ENCODE measurements at places on chromosomes 1 and 21. TPM values are rescaled to one million over a fixed set of nuclear protein-coding genes. Genes with fewer than 3 reads are reported as not detected.
A peak's percentile ranks its signal among the peaks of the same experiment; 100 is the strongest.

GRCh38 chr1:165075725-165076370 lies 280.7 kb downstream of the LMX1A start:
- H3K4me1 ChIP-seq = no peaks in the 10 kb centered on the region
- H3K27me3 ChIP-seq = no peaks in the 10 kb centered on the region
- H3K36me3 ChIP-seq = no peaks in the 10 kb centered on the region

The TNFRSF18 gene
- 1.0 TPM for polyA plus RNA-seq

DNA sequence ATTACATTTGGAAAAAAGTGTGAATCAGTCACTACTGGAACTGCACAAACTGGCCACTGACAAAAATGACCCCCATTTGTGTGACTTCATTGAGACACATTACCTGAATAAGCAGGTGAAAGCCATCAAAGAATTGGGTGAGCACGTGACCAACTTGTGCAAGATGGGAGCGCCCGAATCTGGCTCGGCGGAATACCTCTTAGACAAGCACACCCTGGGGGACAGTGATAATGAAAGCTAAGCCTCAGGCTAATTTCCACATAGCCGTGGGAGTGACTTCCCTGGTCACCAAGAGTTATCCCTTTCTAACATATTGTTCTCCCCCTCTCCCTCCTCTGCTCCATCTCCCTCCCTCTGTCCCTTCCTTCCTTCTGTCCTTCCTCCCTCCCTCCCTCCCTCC lies 47.7 kb upstream of the RHOU start:
- no peak for DNase-seq
- H3K27me3 ChIP-seq = peaks cover 13% of the 10 kb centered on the region
- H3K36me3 ChIP-seq = no peaks in the 10 kb centered on the region
- no peak overlapping the region for H3K27ac ChIP-seq

The CELA2A gene
- not detected for polyA plus RNA-seq

DNA sequence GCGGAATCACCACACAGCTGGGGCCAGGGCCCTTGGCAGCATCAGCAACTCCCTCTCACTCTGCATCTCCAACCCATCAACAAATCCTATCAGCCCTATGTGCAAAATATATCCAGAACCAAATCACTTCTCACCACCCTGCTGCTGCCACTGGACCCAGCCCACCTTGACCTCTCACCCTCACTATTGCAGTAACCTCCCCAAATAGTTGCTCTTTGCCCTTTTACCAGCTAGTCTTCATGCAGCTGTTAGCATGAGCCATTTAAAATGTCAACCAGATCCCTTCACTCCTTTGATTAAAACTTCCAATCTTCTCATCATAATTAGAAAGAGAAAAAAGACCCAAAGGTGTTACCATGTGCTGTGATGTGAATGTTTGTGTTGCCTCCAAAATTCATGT lies 155.7 kb upstream of the IRF2BP2 start:
- H3K27me3 ChIP-seq = no peaks in the 10 kb centered on the region
- no peak overlapping the region for H3K27ac ChIP-seq
- no peaks in the 10 kb centered on the region for H3K36me3 ChIP-seq
- H3K4me3 ChIP-seq = no peak overlapping the region

GRCh38 chr21:32702702-32703101 lies 25.1 kb downstream of the SYNJ1 start:
- H3K27ac ChIP-seq = peak overlapping the region; percentile 41
- no peak overlapping the region for H3K4me3 ChIP-seq
- peak; percentile 89 for DNase-seq
- H3K36me3 ChIP-seq = no peaks in the 10 kb centered on the region

GRCh38 chr1:40980453-40981121 lies 1.1 kb downstream of the CTPS1 start:
- no peaks in the 10 kb centered on the region for H3K27me3 ChIP-seq
- H3K4me1 ChIP-seq = peaks cover 21% of the 10 kb centered on the region
- H3K27ac ChIP-seq = peak overlapping the region; percentile 70
- peak; percentile 50 for DNase-seq
- peaks cover 4% of the 10 kb centered on the region for H3K36me3 ChIP-seq
- H3K4me3 ChIP-seq = peak overlapping the region; percentile 67

DNA sequence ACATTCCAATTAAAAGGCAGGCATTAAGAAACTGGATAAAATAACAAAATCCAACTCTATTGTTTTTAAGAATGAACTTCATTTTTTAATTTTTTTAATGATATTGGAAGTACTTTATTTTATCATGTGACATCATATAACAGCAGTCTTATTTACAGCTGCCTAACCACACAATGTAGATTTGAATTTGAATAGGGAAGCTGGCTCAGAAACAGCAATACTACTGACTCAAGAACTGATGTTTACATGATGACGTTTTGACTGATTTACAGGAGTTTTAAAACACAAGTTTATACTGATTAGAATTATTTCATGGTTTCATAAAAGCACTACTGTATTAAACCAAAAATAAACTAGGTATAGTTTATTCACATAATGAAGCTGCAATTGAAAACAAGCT lies 348.7 kb upstream of the NR5A2 start:
- H3K27ac ChIP-seq = no peak overlapping the region
- no peaks in the 10 kb centered on the region for H3K27me3 ChIP-seq
- DNase-seq = peak; percentile 32
- no peaks in the 10 kb centered on the region for H3K36me3 ChIP-seq

The ARHGEF16 gene
- 0.19 TPM for polyA plus RNA-seq
